ENCODE measurements at places on chromosomes 4 and X.

GRCh38 chr4:48268956-48269860 lies at the start of gene TEC:
TSS of gene TEC (minus strand) at chr4:48269838. CDS start at chr4:48228614, 41,224 bp downstream.
- no peak for DNase-seq

- DNase-seq: no peak
Measured at GRCh38 chr4:139987502-139987850, 166.5 kb downstream of the MAML3 start.

DNA sequence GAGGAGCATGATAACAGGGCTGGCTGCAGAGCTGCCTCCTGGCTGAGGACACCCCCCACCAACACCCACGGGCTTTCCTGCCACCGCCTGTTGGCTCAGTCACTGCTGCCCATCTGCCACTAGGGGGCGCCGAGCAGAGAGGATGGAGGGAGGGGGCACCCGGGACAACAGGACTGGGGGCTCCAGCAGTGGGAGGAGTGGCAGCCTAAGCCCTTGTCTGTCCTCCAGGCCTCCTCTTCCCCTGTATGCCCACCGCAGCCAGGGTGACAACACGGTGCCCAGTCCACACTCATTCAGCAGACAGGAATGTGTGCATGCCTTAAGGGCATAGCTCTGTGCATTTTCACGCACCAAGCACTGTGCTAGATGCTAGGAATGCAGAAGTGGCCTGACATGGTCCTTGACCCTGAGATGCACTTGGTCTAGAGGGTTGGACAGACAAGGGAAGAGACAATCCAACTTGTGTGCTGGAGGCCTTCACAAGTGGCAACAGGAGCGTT lies 149.9 kb downstream of the AMMECR1 start:
- no peak for DNase-seq

GRCh38 chrX:111831343-111831742 lies 44.6 kb upstream of the TRPC5OS start:
- peak; percentile 72 for DNase-seq

- no peak for DNase-seq
Measured at GRCh38 chr4:147571036-147571770, 46.0 kb upstream of the TMEM184C start.

DNA sequence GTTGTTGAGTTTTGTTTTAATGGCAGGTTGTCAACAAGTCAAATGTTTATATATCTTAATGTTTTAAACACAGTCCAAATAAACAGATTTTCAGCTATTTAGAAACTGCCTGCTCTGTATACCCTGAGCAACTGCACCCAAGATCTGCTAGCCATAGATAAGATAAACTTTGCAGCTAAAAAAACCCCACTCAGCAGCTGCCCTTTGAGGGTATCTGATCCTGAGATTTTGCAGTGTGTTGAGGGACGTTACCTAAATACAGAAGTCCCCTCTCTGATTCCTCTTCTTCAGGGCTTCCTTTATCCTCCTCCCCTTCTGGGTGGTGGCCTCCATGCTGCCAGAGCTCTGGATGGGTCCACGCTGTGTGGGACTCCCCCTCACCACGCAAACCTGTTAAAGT lies 11.0 kb upstream of the FGG start:
- no peak for DNase-seq

DNA sequence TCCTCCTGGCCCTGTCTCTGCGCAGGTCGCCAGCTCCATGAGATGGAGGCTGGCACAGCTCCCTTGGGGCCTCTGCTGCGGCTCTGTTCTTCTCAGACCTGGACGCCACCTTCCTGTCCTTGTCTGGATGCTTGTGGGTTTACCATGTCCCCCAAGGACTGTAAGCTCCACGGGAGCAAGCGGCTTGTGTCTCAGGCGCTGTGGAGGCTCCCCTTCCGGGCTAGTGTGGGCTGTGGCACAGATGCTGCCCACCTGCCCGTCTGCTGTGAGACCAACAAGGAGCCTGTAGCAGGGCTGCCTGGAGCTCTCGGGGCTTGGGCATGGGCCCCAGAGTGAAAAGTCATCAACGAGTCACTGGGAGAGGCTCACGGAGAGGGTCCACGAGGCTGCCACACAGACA lies 25.2 kb downstream of the NAT8L start:
- DNase-seq: no peak

GRCh38 chrX:138886769-138887168 lies 175.3 kb upstream of the FGF13 start:
- DNase-seq: peak; percentile 54

- no peak for DNase-seq
Measured at GRCh38 chr4:1480720-1481119, 74.5 kb upstream of the NKX1-1 start.

DNA sequence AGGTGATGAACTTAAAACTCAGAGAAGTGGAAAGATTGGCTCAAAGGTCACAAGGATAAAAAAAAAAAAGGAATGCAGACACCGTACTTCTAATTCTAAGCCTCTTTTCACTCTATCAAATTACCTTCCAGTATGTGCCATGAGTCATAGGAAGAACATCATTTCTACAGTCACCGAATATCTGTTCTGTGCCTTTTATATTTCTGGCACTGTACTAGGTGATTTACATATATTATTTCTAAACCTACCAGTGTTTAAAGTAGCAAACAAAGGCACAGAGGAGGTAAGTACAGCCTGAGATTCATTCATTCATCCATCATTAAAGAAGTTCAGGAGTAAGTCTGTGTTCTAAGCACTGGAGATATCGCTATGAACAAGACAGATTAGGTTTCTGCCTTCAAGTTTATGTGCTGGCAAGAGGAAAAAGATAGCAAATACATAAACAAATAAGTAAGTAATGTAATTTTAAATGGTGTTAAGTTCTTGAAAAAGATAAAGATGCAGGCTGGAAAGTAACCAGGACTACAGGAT lies 65.3 kb downstream of the PALLD start:
- DNase-seq: no peak

- no peak for DNase-seq
Measured at GRCh38 chrX:20011608-20012007, 20.7 kb upstream of the BCLAF3 start.

- DNase-seq: no peak
Measured at GRCh38 chr4:37762294-37762990, 64.0 kb upstream of the PGM2 start.

GRCh38 chr4:69910016-69910782 lies 20.7 kb upstream of the CSN1S1 start:
- no peak for DNase-seq

GRCh38 chr4:65861993-65862392 lies 191.7 kb upstream of the EPHA5 start:
- DNase-seq: no peak

DNA sequence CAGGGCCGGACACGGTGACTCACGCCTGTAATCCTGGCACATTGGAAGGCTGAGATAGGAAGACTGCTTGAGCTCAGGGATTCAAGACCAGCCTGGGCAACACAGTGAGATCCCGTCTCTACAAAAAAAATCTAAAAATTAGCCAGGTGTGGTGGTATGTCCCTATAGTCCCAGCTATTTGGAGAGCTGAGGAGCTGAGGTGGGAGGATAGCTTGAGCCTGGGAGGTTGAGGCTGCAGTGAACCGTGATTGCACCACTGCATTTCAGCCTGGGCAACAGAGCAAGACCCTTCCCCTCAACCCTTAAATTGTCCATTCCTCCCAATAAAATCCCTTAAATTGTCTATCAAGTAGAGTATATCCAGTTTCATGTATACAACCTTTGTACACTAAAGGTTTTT lies 17.0 kb downstream of the OTUD6A start:
- no peak for DNase-seq

DNA sequence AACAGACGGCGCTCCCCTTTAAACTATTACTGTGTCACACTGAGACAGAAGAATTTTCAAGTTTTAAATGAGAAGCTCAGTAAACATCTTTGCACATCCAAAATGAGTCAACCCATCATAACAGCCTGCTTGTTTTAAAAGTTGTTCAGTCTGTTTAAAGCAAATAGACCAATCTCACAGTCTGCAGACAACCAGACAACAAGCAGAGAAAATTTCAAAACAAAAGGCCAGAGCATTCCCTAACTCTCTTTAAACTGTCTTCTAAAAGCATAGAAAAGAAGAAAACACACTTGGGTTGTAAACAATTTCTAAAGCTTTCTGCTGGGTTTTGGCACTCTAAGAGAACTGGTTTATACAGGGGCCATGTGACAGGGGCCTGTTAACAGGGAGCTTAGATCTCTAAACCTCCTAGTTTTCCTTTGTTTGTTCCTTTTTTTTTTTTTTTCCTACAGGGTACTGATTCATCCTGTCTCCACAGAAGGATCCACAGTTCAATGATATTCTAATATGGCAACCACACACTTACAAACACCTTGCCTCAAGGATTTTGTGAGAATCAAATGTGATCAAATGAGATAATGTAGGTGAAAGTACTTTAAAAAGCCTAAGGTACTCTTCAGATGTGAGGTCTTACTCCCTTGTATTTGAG lies 100.8 kb upstream of the MAML3 start:
- DNase-seq: no peak
